SHP77 treated with DMSO at 0.1 percent for 48 hours (cell line): ENCODE measurements at places on chromosomes 5 and 9.
A peak's percentile ranks its signal among the peaks of the same experiment; 100 is the strongest.

GRCh38 chr9:70262366-70262765 is 3.6 kb downstream of the SMC5 start:
- no peak for DNase-seq

DNA sequence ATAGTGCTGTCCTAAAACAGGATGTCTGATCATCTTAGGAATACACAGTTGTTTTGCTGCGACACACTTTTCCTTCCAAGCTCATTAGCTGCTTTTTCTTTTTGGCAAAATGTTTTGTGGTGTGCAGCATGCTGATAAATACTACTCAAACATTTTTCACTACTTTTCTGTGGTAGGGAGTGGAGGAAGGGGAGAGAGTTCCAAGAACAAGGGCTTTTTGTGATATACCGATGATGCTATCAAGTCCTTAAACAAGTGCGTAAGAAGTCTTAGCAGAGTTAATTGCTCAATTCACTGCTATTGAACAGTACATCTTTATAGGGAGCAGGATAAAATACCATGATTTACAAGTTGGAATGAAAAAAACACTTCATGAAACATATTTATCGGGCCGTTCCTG is 23.6 kb upstream of the TEK start:
- no peak for DNase-seq

DNA sequence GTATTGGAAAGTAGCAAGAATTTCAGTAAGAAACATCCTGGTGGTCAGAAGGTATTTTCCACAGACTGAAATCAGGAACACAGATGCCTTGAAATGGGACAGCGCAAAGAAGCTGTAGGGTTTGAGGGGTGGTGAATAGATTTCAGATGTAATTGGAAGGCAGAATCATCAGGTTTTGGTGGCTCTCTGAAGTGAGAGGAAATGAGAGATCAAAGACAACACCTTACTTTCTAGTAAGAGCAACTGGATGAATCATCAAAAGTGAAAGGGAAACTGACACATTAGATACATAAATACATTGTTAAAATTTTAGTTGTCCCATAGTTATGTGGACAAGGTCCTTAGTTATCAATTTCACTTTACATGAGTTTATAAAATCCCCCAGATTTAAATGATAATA is 188.2 kb upstream of the SLC27A6 start:
- no peak for DNase-seq

DNA sequence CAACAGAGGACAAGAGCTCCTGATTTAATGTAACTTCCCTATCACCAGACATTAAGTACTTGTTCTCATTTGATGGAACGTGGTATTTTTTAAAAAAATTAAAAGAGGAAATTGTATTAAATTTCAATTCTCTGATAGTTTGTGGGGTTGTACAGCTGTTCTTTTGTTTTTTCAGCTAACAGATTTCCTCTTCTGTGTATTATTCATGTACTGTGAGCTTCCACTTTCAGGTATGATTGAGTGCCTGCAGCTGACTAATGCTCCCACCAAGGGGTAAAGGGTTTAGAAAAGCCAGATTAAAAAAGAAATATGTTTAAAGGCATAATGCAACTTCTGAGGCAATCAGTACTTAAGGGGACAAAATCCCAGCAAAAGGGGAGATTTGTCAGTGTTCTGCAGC is 117.7 kb upstream of the ACTBL2 start:
- no peak for DNase-seq

- DNase-seq = no peak
Observed at GRCh38 chr5:114477816-114478334, 116.0 kb downstream of the KCNN2 start.

DNA sequence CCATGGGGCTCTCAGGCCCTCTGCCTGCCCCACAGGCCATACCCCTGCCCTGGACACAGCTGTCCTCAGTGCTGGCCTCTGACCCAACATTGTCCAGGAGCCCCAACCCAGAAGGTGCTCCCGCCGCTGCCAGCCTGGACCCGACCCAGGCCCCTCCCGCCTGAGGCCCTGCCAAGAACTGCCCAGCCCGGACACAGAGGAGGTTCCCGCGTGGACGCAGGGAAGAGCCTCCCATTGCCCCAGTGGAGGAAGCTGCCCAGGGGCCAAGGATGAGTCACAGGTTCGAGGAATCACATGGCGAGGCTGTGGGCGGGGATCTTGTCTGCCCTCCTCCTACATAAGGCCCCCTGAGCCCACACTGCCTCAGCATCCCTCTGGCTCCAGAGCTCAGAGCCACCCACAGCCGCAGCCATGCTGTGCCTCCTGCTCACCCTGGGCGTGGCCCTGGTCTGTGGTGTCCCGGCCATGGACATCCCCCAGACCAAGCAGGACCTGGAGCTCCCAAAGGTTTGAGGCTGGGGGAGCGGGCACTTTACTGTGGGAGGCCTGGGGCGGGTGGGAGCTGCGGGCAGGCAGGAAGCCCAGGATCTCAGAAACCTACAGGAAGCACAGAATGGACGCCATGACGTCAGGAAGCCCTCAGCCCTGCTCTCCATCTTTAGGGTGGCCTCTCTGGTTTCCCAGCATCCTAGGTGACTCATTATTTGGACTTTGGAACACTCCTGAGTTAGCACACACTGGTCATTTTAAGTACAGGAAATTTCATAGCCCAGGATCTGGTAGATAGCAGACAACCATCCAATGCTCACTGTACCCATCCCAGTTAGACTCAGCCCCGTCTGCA is at the start of gene PAEP:
Gene PAEP, plus strand, starts transcription at position 366 of the 844 bp plus-strand sequence.
- no peak for DNase-seq

DNA sequence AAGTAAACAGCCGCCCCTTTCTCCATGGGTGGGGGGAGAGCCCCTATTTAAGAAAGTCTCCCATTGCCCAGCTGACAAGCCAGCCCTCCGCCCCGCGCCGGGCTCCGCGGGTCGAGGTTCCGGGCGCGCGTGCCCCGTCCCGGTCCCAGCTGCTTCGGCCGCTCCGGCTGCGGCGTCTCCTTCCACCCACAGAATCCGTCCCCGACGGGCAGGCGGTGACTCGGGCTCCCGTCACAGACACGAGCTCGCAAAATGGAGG is 223 bp downstream of the NR3C1 start:
- DNase-seq = no peak

DNA sequence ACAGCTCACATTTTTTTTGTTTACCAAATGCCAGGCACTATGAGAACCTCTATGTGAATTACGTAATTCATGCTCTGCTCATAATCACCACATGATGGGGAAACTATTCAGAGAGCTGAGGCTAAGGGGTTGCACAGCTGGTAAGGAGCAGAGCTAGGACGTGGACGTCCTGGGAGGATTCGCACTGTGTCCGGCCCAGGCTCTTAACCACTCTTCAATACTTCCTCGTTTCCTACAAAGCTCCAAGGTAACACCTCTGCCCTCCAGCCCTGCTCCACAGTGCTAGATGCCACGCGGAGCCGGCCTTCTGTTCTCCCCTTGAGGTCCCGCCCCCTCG is 8.7 kb downstream of the PHF19 start:
- DNase-seq = no peak

GRCh38 chr9:116420993-116421538 is 266.0 kb upstream of the TRIM32 start:
- DNase-seq = no peak

GRCh38 chr9:70588999-70589398 is 174.5 kb upstream of the KLF9 start:
- no peak for DNase-seq

DNA sequence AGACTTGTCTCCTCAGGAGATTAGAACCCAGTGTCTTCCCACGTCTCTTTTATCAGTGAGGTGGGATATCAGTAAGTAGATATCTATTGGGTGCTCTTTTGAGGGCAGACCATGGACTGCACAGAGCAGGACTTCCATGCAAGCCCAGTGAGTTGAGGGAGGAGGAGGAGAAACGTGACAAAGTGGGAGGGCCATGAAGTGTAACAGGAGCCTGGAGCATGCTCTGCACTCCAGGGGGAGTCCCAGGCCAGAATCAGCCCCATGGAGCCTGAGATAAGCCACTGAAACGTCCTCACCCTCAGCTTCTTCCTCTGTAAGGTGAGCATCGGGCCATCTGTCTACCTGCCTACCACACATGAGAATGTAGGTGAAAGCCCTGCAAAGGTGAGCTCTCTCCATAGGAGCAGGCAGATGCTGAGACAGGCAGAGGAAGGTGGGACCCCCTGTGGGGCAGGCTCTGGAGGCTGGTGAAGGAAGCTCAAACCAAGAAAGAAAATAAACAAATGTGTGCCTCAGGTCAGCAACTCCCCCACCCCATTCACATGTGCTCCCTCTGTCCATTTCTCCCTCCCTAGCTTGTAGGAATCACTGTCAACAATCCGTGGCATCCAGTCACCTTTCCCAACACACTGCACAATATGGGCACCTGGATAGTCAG is 87.4 kb downstream of the NRG2 start:
- DNase-seq = no peak

DNA sequence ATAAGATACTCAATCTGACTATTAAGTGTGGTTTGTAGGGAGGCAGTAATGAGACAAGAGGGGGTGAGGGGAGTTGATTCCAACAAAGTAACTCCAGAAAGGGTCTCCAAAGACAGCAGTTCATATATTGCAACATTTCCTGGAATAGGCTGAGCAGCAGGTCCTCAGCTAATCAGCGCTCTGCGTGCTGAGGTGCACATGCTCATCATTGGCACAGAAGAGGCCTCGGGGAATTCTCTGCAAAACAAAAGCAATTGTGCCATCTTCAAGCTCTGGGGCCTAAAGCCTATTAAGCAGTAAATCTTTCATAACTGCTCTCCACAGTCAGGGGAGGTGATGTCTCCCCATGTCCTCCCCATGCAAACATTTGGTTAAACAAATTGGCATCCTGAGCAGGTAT is 357.3 kb downstream of the SPOCK1 start:
- DNase-seq = no peak

DNA sequence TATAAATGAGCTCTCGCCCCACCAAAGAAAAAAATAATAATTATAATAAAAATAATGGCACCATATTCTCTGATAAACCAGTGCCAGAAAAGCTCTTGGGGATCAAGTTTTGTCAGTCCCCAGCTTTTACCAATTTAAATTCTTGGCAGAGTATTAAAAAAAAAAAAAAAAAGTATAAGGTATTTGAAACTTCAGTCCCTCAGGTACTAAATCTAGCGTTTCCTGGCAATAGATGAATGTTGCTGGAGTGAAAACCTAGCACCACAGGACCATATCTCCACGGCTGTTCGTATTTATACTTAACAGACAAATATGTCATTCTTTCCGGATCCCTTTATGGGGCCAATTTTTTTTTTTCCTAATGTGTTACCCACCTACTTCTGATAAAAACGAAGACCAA is 646.2 kb downstream of the CCDC171 start:
- DNase-seq = no peak

DNA sequence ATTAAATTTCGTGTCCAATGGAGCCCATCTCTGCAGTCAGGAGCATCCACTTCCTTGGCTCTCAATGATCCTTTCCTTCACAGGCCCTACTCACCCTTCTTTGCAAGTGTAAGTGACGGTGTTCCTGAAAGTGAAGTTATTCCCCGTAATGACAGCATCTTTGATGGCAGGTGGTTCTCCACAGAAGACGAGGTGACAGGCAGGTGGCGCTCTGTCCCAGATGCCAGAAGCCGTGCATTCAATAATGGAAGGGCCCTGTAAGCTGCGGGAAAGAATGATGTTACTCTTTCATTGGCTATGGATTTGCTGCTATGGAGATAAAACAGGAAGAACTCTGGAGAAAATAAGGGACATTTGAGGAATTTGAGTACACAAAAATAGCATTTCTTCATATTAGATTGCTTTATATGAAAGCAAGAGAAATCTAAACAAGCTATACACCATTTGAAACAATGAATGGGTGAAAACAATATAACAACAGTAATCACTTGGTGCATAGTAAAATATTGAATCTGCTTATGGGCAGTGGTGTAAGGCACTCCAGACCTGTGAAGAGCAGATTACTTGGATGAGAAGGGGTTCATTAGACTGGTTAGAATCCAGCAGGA is 89.9 kb upstream of the TXNDC8 start:
- no peak for DNase-seq

DNA sequence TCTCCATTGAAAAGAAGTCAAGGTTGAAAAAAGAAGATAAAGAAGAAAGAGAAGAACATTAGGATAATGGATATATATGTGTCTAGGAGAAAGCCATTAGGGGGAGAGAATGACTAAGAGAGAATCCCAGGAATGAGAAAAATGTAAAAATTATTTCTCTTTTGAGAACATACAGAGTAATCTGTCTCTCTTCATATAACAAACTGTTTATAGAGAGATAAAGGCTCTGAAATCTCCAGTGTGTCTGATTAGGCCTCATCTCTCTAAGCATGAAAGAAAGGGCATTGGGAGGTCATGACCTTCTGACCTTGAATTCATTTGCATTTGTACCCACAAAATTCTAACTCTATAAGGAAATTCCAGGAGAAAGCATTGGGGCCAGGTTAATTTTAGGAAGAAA is 3.5 kb upstream of the MPDZ start:
- DNase-seq = no peak

GRCh38 chr5:54115735-54116403 is 194.5 kb downstream of the ARL15 start:
- peak; percentile 34 for DNase-seq

GRCh38 chr9:122218935-122219855 is 9.6 kb downstream of the LHX6 start:
- no peak for DNase-seq

DNA sequence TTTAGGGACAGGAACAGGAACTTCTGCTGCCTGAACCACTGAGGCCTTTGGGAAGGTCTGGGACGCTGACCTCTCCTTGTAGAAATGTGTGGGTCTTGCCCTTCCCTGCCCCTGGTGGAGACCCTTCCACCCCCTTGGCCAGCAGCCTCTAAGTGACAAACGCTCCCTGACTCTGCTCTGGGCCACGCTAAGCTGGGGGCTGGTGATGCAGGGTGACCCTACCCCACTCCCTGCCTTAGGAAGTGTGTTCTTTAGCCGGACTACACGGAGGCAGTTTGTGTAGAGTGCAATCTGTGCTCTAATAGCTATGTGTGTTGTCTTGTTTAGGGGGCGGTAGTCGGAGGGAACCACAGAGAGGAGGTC is 123.0 kb downstream of the COL23A1 start:
- no peak for DNase-seq
